ENCODE measurements at places on chromosomes 16 and 17.

DNA sequence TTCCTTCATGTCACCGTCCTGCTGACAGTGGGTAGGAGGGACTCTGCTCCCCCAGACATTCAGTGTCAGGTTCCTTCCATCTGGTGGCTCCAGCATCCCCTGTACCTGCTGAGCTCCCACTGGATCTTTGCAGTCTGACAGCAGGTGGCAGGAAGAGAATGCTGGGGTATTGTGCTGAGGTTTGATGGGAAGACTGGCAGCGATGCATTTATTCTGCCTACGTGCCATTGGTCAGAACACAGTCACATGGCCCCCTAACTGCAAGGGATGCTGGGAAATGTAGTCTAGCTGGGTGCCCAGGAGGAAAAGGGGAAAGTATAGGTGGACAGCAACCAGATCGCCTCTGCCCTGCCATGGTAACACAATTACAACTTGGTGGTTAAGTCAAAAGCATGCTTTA is 44.4 kb downstream of the IRX3 start:
- no peak for DNase-seq

DNA sequence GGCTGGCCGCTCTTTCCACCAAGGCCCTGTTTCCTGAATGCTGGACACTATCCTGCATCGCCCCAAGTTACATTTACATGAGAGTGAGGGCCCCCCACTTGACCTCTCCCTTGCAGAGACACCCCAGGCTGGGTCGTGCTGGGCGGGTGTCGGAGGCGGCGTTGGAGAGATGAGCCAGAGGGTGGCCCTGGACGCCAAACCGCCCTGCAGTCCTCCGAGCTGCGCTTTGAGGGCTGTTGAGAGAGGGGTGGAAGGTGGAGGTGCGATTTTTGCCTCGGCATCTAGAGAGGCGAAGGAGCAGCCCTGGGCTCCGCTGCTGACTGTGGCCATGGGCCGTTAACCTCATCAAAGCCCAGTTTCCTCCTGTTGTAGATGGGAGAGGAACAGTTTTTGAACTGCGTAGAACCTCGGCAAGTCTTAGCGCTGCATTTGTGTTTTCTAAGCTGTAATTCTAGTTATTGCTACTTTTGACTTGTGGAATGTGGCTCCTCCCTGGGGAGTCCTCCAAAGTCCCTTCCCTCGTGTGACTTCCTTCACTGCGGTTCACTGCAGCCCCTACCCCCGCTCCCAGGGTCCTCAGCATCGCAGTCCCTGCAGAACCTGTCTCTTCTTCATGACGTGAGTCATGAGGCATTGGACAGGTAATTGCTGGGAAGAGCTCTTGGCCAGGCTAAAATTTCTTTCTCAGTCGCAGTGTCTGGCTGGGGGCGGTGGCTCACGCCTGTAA is 986 bp upstream of the ELOB start:
- DNase-seq: peak; percentile 15

GRCh38 chr17:56978441-56979090 is 635 bp downstream of the SCPEP1 start:
- peak; percentile 18 for DNase-seq

- no peak for DNase-seq
These were observed 24.4 kb upstream of the WSCD1 start for GRCh38 chr17:6045621-6046357.

DNA sequence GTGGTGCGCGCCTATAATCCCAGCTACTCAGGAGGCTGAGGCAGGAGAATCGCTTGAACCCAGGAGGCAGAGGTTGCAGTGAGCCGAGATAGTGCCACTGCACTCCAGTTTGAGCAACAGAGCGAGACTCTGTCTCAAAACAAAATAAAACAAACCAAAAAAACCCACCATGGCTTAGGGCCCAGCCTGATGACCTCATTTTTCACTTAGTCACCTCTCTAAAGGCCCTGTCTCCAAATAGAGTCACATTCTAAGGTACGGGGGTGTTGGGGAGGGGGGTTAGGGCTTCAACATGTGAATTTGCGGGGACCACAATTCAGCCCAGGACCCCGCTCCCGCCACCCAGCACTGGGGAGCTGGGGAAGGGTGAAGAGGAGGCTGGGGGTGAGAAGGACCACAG is 1.4 kb upstream of the STH start:
- DNase-seq: peak; percentile 10

GRCh38 chr16:16127469-16128116 is 95.7 kb downstream of the ABCC6 start:
- peak; percentile 73 for DNase-seq

DNA sequence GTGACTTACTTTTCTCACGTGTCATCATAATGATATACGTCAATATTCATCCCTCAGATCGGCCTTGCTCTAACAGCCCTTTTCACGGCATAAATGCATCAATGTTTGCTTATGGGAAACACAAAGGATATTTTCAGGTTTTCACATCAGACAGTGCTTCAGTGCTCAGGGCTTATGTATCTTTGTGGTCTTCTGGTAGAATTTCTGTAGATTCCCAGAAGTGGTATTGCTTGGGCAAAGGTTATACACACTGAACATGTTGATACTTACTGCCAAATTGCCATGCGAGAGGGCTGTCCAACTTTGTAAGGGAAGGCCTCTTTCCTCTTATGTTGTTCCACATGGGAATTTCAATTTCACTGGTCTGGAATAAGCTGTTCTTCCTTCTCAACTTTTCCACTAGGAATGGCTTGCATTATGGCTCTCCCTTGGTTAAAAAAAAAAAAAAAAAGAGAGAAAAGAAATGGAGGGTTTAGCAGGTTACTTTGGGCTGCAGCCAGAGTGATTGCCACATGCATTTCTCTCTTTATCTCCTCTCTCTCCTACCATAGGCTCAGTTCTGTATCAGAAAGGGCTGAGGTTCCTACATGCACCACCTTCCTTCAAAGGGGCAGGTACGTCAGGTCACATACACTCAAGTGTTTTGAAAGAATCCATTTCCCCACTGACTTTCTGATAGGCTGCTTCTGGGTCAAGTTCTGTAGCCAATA is 19.3 kb downstream of the DHODH start:
- no peak for DNase-seq

DNA sequence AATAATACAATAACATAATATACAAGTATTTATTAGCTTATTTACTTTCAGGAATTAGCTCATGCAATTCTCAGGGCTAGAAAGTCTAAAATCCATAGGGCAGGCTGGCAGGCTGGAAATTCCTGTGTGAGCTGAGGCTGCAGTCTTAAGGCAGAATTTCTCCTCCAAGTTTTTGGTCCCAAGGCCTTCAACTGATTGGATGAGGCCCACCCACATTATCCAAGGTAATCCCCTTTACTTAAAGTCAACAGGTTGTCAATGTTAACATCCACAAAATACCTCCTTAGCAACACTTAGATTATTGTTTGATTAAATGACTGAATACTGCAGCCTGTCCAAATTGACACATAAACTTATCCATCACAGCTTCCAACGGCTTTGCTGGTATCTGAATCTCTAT is 32.9 kb upstream of the SOX9 start:
- no peak for DNase-seq

DNA sequence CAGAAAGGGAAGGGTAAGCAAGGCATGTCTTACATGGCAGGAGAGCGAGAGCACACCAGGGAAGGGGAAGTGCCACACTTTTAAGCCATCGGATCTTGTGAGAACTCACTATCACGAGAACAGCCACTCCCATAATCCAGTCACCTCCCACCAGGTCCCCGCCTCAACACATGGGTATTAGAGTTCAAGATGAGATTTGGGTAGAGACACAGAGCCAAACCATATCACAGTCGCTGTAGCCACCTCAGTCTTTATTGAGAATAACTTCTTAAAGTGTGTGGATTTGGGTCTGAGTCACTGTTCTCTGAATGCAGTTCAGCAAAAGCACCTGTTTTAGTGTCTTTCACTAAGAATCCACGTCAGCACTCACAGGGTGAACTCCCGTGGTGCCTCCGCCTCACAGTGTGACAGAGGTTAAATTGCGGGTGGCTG is 195.2 kb upstream of the CHMP6 start:
- DNase-seq: no peak

DNA sequence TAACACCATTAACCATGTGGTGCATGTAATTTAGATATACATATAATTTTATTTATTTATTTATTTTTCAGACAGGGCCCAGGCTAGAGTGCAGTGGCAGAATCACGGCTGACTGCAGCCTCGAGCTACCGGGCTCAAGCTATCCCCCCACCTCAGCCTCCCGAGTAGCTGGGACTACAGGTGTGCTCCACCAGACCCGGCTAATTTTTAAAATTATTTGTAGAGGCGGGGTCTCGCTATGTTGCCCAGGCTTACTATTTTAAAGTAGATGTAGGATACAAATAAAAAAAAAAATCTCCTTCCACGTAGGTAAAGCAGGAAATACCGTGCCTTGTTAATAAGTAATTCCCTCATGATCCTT is 446 bp upstream of the COQ7 start:
- no peak for DNase-seq

GRCh38 chr16:90061437-90061836 is 15.7 kb downstream of the PRDM7 start:
- DNase-seq: no peak
